ENCODE measurements at places on chromosomes 2 and 18.
A peak's percentile ranks its signal among the peaks of the same experiment; 100 is the strongest.

- DNase-seq: no peak
Observed at GRCh38 chr2:184504252-184504651, 94.1 kb upstream of the ZNF804A start.

GRCh38 chr2:16614314-16614860, 51.2 kb downstream of the CYRIA start:
- DNase-seq: no peak

GRCh38 chr18:38900031-38900430, 1334.4 kb upstream of the CELF4 start:
- DNase-seq: no peak

DNA sequence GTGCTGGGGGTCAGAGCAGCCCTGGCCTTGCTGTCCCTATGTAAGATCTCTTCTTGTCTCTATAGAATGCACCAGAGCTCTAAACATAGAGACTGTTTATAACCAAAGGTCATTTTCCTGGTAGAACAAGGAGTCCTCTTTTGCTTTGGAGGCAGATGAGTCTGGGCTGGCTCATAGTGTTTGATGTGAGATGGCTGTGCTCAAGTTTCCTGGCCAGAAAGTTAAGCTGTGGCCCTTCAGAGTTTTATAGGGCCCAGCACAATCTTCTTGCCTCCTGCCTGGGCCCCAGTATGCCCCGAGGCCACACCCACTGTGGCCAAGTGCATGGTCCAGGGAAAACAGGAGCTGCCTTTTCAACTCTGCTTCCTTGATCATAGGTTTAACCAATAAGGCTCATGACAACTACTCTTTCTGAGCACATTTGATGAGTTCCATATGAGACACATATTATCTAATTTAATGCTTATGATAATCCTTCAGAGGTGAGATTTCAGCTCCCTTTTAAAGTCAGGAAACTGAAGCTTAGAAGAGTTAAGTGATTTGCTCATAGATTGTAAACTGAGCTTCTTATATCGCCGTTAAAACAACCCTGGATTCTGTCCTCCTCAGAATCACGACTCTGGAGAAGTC, 66.3 kb downstream of the MYCN start:
- DNase-seq: no peak

GRCh38 chr2:201520201-201520600, 68.7 kb downstream of the STRADB start:
- no peak for DNase-seq

DNA sequence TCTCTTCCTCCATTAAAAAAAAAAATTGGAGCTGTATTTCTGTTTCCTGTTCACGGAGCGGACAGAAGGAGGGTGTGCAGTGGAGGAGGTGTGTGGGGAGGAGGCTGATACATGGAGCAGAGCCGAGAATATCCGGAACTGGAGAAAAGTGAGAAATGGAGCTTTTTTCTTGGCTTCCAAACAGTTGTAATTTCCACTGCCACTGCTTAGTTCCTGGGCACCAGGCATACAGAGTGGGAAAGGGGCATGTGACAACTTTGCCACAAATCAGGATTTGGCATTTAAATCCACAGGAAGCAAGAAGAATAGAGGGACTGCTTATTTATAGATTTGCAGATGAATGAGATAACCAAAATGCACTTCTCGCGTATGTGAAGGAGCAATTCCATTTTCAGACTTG, 71.2 kb downstream of the BCL11A start:
- DNase-seq: no peak

- DNase-seq: no peak
Observed at GRCh38 chr2:56465491-56465890, 281.7 kb downstream of the CCDC85A start.

DNA sequence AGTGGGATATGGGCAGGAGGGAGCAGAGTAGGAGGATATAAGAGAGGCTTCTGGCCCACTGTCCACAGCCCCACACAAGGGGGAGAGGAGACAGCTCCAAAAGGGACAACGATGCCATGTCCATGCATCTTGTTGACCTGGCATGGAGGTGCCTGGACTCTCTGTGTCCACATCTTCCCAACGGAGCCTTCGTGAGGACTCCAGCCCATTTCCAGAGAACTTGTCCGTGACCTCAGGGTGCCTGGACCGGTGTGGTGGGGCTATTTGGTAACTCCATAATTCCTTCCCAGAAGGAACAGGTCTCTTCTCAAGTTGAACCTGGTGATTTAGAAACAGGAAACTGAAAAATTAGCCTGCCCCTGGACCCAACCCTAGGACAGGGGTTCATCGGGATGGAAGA, 133.9 kb downstream of the CYP26B1 start:
- DNase-seq: no peak

- peak; percentile 51 for DNase-seq
Observed at GRCh38 chr2:237486819-237487448, at the start of gene MLPH. Gene MLPH, plus strand, starts transcription at chr2:237487251. Its CDS starts 6,176 bp downstream, at chr2:237493427.

- DNase-seq: no peak
Observed at GRCh38 chr2:150520887-150521664, 33.6 kb upstream of the RND3 start.

GRCh38 chr2:7758073-7758759, 841.0 kb downstream of the RNF144A start:
- DNase-seq: no peak

DNA sequence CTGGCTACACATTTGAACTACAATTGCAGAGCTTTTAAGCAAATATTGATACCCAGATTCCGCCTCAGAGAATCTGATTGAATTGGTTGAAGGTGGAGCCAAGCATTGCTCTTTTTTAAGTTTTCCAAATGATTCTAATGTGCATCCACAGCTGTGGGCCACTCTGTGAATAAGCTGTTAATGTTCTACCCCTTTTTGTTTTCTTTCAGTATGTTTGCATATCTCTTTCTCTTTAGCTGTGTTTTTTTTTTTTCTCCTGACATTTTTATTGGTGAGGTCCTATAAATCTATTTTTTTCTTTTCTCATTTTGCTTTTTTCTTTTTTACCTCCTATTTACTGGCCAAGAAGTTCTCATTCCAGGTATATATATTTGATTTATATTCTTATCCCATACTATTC, 6.5 kb downstream of the SCN3A start:
- DNase-seq: no peak

DNA sequence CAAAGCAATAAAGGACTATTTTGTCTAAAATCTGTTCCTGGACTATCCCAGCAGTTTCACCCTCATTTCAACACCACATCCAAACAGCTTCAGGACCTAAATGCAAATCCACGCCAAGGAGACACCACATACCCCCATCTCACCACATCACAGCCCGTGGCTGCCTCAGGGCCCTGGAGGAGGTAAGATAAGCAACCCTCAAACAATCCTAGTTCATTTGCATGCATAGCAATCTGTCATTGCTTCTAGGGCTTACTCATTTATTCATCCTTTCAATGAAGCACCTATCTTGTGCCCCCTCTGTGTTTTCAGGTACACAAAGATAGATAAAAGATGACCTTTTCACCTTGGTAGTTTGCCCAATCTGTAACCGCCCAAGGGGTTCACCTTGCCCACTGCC, 86.5 kb downstream of the VSNL1 start:
- peak; percentile 53 for DNase-seq

DNA sequence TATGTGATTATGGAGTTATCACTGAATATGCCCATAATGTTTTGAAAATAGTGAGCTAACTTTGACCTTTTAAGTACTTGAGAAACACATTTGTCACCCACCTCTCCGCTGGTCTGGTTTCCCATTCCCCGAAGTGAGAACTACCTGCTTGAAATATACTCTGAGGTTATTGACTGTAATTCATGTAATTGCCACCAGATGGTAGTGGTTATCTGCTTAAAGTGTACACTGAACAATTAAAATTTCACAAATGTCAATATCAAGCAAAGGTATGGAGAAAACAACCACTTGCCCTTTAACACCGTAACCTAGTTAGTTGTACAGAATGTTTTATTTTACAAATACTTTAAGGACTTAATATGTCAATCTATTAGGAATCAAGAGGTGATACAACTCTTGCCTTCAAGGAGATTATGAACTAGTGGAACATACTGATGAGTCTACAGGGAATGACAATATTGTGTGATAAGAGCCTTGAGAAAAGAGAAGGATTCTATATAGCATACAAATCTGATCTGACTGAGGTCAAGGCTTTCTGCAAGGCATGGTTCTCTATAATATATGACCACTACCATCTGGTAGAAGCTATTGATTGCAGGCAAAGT, 316.8 kb upstream of the KCNH7 start:
- no peak for DNase-seq

DNA sequence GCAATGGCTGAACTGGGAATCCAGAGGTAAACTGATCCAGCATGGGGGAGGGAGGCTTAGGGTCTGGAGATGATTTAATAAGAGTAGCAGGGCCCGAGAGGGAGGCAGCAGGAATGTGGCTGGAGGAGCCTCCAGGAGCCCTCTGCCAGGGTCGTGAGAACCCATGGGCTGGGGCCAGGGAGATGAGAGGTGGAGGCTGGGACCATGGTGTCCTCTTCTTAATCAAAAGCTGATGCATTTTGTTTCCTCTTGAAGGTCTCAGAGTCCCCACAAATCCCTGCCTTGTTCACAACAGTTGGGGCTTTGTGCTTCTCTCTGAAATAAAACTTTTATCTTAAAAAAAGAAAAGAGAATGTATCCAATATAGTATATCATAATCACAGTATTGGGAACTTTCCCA, 123.7 kb upstream of the ZNF516 start:
- DNase-seq: no peak

DNA sequence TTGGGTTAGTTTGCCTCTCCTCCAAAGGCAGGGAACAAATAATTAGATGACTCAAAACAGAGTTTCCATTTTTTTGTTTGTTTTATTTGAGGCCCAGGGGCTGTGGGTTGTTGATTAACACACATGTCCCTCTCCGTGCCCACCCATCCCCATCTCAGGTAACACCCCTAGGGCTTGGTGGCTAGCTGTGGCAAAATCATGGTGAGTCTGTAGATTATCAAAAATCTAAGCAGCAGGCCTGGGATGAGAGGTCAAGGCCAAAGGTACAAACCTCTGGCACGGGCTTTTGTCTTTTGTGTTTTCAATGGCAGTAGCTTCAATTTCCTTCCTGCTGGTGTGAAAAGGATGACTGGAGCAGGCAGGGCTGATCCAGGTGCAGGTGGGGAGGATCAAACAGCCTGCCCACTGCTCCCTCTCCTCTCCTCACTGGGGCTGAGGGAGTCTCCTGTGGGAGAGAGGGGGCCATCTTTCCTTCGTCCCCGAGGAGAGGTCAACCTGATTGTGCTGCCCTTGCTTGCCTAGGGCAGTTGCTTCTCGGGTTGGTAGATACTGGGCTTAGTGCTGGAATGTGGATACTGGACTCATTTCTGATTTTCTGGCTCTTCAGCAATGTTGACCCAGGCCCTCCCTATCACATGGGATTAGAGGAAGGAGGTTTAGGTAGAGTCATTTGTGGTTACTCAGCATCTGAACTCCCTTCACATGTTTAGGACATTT, 31.9 kb upstream of the EML4 start:
- peak; percentile 30 for DNase-seq

All from ELF-1 (cell line).